Left ventricle myocardium inferior (tissue), 1 donor: ENCODE measurements at places on chromosomes 5 and 9. TPM values are rescaled to one million over a fixed set of nuclear protein-coding genes. Genes with fewer than 3 reads are reported as not detected.

GRCh38 chr5:132267931-132268768, 10.7 kb downstream of the PDLIM4 start:
- H3K27me3 ChIP-seq, result no peaks in the 10 kb centered on the region
- peaks cover 42% of the 10 kb centered on the region for H3K4me1 ChIP-seq
- no peak overlapping the region for H3K4me3 ChIP-seq
- H3K36me3 ChIP-seq, result no peaks in the 10 kb centered on the region
- DNase-seq, result no peak

- H3K27ac ChIP-seq, result no peak overlapping the region
- no peak for DNase-seq
- no peak overlapping the region for H3K4me3 ChIP-seq
These were observed 758.6 kb upstream of the DMAC1 start for GRCh38 chr9:8558176-8558575.

GRCh38 chr9:6788162-6789016, 30.6 kb downstream of the KDM4C start:
- peaks cover 3% of the 10 kb centered on the region for H3K36me3 ChIP-seq
- no peaks in the 10 kb centered on the region for H3K27me3 ChIP-seq
- no peak overlapping the region for H3K4me3 ChIP-seq

CCIN gene
- total RNA-seq, result not detected
